Motor neuron (in vitro differentiated cells): ENCODE measurements at places on chromosomes 16 and 17. TPM values are rescaled to one million over a fixed set of nuclear protein-coding genes. Genes with fewer than 3 reads are reported as not detected.

ATP2A1 gene
- 0.49 and 1.8 TPM in 2 replicates for total RNA-seq

FBXW10B gene
- 0.11 and 0.88 TPM in 2 replicates for total RNA-seq

KRTAP4-4 gene
- total RNA-seq: 0.18 TPM in 1 of 2 replicates, not detected in the other

HOXB6 gene
- 34.7 and 36.2 TPM in 2 replicates for total RNA-seq

SLC47A1 gene
- 0.16 TPM in 1 of 2 replicates, not detected in the other for total RNA-seq

CDH3 gene
- total RNA-seq: 0.89 TPM in 1 of 2 replicates, not detected in the other
